ENCODE measurements at places on chromosomes 2 and 18.

GRCh38 chr2:237293978-237294377, 120.0 kb downstream of the COL6A3 start:
- no peak for DNase-seq

GRCh38 chr2:167943897-167944296, 303.5 kb downstream of the STK39 start:
- DNase-seq: no peak

DNA sequence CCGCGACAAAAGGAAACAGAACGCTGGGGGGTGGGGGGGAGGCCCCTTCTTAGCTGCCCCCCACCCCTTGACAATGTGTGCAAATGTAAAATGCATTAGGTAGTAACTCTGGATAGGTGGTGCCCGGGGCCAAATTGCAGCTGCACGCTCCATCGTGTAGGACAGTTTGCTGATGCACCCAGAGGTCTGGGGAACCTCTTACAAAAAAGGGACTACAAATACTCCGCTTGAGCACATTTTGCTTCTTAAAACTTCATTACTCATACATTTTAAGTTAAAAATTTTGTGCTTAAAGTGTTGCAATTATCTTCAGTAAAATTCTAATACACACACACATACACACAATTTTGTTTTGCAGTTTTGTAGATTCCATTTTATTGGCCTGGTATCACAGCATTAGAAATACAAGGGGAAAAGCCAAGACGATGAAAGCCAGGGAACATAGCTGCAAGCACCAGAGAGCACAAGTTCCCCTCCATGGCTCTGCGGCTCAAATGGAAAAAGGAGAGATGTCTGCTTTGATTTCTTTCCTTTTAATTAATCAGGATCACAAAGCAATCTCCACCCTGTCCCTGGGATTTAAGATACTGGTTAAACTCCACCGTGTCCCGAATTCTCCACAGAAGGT, 582.1 kb downstream of the ZEB2 start:
- no peak for DNase-seq

DNA sequence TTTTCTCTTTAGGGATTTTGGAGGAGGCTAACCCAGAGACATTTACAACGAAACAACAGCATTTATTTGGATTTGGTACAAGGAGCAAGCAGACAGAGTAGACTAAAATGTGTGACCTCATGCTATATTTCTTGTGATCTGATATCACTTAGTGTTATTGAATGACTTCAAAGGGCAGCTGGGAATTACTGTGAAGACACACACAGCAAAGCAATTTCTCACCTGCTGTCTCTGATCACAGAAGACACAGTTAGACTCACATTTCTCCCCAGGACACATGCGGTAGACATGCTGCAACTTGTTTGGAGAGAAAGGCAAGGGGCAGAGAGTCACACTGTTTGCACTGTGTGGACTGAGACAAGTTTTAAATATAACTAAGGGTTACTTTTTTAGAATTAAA, 67.5 kb downstream of the LTBP1 start:
- no peak for DNase-seq

- DNase-seq: no peak
Observed at GRCh38 chr2:64124571-64124970, 19.6 kb downstream of the PELI1 start.

DNA sequence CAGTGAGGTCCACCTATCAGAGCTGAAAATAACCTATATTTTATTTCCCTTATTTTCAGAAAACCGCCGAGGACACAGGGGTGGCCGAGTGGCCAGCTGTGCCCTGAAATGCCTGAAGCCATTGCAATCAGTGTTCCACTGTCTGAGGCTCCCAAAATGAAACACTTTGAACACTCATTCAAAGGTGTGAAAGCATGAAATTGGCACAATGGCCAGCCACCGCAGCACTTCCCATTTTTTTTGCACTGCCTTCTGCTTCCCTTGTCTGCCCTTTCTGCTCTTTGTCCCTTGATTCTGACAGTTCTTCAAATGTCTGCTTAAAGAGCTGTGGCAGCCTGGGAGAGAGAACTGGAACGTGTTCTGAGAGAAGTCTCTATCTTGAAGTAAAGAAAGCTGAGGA, 1127.5 kb upstream of the CELF4 start:
- no peak for DNase-seq

GRCh38 chr18:75802681-75803080, 375.2 kb upstream of the SMIM21 start:
- no peak for DNase-seq

DNA sequence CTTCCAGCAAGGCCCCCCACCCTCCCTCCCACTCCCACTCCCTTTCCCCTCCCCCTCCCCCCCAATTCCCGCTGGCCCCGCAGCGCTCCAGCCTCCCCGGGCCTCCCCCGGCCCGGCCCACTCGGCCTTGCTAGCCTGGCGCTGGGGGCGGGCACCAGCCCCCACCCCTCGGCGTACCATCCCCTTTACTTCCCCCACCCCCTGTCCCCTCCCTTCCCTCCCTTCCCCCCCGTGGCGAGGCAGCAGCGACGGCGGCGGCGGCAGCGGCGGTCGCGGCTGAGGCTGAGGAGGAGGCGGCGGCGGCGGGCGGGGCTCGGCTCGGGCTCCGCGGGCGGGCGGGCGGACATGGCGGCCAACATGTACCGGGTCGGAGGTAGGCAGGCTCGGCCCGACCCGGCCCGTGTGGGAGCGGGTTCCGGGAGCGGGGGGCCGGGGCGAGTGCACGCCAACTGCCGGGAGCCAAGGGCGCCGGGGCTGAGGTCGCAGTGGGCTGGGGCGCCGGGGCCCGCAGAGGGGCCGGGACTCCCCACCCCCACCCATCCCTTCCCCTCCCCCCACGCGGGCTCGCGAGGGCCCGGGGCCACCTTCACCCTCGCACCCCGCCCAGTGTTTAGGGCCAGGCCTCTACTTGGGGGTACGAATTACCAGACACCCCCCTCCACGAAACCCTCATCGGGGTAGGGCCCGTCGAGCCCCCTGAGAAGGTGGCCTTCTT, at the start of gene MTA3:
TSS of gene MTA3 (plus strand) at position 232 of the 715 bp plus-strand sequence. CDS start at position 346, 114 bp downstream.
- peak; percentile 34 for DNase-seq

DNA sequence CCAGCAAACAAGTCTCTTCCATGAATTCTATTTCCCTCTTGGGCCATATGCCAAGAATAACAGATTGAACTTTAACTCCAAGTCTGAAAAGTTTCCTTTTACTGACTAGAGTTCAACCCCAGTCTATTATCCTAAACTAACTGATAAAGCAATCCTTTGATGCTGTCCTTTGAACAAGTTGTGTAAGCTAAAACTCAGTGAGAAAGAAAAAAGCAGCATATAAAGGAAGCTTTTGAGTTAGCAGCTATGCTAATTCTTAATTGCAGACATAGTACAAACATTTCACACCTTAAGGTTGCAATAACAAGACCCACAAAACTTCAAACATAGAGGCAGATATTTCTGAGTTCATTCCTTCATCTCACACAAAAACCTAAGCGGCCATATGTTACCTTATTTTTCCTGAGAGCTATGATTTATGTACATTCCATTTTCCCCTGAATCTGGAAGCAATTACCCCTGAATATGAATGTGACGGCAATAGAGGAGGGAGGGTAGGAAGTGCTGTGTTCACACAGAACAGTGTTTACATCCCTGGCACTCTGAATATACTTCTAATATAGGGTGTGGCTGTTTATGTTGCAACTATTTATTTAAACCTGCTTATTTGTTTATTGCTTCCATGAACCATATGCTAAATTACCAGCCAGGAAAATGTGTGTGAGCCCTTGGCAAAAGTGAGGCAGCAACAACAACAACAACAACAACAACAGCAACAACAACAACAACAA, 180.6 kb downstream of the IRS1 start:
- no peak for DNase-seq

- no peak for DNase-seq
Observed at GRCh38 chr2:82675186-82675585, 1783.9 kb downstream of the SUCLG1 start.

DNA sequence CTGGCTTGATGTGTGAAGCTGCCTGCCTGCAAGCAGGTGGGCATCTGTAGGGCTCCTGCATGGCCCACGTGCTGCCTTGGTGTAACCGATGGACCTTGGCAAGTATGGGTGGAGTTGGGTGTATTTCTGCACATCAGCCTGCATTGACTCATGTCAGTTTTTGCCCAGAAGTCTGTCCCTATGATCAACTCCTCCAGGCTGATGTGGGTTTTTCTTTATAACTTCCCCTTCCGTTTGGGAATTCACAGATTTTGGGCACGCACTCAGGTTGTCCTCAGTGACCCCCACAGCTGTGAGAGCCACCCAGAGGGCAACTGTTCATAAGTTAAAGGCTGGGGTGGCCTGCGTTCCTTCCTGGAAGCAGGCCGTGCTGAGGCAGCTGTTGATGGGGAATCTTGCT, 123.3 kb downstream of the NCK2 start:
- DNase-seq: no peak

GRCh38 chr2:45128580-45128997, 119.3 kb upstream of the SIX2 start:
- DNase-seq: no peak

- DNase-seq: no peak
Observed at GRCh38 chr18:63158012-63158631, 161.4 kb downstream of the BCL2 start.

DNA sequence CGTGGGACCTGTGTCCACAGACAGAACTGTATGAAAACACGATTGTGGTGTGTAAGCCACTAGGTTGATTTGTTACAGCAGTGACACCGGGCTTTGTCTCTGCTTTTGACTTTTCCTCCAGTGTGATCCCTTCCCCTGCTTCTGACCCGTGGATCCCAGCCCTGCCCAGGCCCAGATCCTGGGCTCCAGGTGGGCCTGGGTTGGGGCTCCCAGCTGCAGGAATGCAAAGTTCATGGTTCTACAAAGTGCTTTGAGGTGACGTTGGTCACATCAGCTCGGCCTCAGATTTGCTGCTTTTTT, 26.8 kb downstream of the HPCAL1 start:
- DNase-seq: no peak

GRCh38 chr18:76952747-76953146, 130.4 kb downstream of the ZNF236 start:
- DNase-seq: no peak

GRCh38 chr2:174683392-174683759, 80.9 kb downstream of the CHRNA1 start:
- DNase-seq: no peak

- DNase-seq: no peak
Observed at GRCh38 chr2:120673571-120674061, 62.1 kb upstream of the GLI2 start.

- no peak for DNase-seq
Observed at GRCh38 chr2:114688241-114688640, 245.8 kb downstream of the DPP10 start.

- DNase-seq: no peak
Observed at GRCh38 chr18:27520401-27520800, 335.3 kb upstream of the CHST9 start.

GRCh38 chr18:5297597-5297996, 2.1 kb upstream of the ZBTB14 start:
- no peak for DNase-seq

- no peak for DNase-seq
Observed at GRCh38 chr2:191686066-191686465, 8.1 kb downstream of the NABP1 start.

- no peak for DNase-seq
Observed at GRCh38 chr2:209653134-209653533, 118.5 kb upstream of the UNC80 start.

- DNase-seq: no peak
Observed at GRCh38 chr2:186576614-186577013, 13.2 kb upstream of the ITGAV start.

DNA sequence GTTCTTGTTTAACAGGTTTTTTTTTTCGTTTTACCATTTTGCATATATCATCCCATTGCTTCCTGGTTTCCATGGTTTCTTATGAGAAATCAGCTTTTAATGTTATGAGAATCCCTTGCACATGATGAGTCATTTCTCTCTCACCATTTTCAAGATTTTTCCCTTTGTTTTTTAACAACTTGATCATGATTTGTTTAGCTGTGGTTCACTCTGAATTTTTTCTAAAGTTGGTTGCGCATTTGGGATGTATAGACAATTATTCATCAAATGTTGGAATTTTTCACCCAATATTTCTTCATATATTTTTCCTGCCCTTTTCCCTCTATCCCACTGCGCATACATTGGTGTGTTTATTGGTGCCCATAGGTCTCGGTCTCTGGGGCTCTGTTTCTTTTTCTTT, 42.4 kb upstream of the BIN1 start:
- DNase-seq: no peak

DNA sequence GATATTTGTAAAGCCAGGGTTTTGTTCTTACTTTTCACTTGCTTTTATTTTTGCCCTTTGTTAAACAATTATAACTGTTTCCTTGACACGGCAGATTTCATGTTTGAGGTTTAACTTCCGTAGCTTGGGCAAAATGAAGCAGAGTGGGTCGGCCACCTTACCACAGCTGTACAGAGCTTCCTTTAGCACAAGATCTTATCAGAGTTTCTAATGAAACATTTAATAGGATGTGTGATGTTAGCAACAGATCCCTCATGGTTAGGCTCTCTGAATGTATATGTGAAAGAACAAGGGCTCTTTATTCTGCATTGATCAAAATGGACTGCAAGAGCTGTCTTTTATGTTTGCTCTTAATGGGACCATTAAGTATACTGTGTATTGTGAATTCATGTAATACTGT, 22.3 kb downstream of the RNF125 start:
- DNase-seq: peak; percentile 21

- DNase-seq: no peak
Observed at GRCh38 chr18:70279470-70279869, 9.4 kb upstream of the SOCS6 start.

DNA sequence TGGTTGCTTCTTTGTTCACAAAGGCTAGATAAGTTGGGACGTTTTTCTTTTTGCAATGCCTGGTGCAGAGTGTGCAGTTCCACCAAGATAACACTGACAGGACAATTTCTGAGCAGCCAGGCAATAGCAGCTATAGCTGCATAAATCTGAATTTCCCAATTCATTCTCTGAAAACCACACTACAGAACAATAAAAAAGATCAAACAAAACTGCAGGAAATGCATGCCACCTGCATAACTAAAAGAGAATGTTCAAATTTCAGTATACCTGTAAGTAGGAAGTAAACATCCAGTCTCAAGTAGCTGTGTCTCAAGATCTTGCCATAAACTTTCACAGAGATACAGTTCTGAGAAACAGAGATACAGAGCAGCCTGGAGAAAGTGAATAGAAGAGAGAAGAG, 5.3 kb upstream of the KCTD18 start:
- DNase-seq: no peak

GRCh38 chr2:223692191-223692947, 90.2 kb upstream of the SCG2 start:
- DNase-seq: no peak

DNA sequence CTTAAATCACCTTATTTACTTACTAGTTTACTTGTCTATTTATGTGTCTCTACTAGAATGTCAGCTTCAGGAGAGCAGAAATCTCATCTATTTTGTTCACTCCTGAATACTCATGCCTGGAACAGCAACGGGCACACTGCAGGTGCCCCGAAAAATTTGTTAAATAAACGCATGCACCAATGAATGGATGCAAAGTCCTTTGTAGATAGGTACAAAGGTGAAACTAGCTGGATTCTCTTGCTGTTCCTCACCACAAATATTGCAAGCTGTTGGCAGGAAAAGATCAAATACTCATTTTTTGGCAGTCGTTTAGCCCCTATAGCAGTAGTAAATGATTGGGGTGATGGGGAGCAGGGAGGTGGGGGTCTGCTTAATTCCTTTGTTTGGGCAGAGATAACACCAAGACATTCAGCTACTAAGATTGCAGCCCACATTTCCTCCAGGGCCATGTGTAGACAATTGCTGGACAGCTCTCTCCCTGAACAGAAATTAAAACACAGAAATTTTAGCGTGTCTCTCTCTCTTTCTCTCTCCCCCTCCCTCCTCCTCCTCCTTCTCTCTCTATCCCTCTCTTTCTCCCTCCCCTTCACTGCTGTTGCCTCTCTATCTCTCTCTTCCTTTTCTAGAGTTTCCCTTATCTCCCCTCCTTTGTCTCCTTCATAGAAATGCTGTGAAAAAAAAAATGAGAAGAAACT, 5.4 kb downstream of the MARCHF4 start:
- no peak for DNase-seq

- DNase-seq: no peak
Observed at GRCh38 chr2:158841850-158842249, 46.7 kb downstream of the DAPL1 start.
